A172 (cell line): ENCODE measurements at places on chromosomes 16 and 17.

DNA sequence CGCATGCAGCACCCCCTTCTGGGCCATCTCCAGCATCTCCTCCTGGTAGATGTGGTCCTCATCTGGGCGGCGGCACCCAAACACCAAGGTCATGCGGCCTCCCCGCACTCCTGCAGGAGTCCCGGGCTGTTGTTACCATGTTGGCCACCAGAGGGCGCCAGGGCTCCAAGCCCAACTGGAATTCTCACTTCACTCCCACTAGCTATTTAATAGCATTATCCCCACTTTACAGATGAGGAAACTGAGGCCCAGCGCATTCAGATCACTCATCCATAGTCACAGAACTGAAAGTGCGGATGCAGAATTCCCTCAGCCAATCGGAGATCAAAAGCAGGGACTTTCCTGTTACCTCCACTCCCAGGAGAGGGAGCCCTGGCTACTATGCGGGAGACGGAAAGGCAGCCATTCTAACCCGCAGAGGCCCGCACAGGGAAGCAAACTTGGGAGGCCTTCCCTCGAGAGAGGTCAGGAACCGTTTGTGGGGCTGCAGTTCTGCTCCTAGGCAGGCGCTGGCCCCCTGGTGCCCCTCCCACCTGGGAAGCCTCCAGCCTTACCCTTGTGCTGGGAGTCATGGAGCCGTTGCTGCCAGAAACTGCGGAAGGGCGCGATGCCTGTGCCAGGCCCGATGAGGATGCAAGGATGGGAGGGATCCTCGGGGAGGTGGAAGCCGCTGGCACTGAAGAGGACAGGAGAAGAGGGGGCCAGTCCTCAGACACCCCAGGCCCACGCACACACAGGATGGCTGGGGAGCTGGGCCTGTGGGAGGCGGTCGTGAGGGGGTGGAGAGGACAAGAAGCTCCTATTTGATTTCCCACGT lies 40.1 kb downstream of the NOS2 start:
- peak; percentile 43 for DNase-seq

DNA sequence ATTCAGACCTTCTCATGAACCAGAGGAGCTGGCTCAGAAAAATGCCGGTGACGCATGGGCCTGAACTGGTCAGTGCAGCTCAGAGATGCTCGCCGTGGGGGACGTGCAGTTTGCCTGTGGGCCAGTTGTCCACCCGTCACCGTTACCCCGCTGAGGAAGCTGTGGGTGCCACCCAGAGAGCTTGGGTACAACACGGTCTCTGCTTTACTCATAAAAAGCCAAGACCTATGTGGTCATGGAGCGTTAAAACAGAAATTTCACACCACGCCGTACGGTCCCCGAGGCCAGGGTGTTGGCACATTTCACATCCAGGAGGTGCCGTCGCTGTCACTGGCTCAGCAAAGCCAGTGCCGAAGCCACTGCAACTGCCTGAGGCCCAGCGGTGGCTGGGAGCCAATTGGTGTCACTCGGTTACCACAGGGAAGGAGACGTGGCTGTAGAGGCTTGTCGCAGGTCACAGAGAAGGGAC lies 120.9 kb downstream of the METRNL start:
- no peak for DNase-seq

DNA sequence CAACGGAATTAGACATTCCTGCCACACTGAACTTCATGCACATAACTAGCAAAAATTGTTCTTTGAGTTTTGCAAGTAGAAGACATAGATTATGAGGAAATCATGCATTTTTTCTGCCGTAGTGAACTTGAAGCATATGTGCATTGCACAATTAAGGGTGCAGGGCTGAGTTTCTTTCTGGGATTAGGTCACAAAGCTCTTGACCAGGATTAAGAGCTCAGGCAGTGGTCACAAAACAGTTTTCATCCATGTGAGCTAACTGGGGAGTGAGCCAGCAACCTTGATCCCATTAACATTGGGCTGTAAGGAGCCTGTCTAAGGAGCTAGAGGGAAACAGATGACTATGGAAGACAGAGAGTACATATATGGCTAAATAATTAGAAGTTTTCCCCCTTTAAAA lies 143.7 kb downstream of the PMP22 start:
- DNase-seq, result no peak

- DNase-seq, result peak; percentile 89
Observed at GRCh38 chr17:48002266-48002915, 31.5 kb downstream of the CDK5RAP3 start.

DNA sequence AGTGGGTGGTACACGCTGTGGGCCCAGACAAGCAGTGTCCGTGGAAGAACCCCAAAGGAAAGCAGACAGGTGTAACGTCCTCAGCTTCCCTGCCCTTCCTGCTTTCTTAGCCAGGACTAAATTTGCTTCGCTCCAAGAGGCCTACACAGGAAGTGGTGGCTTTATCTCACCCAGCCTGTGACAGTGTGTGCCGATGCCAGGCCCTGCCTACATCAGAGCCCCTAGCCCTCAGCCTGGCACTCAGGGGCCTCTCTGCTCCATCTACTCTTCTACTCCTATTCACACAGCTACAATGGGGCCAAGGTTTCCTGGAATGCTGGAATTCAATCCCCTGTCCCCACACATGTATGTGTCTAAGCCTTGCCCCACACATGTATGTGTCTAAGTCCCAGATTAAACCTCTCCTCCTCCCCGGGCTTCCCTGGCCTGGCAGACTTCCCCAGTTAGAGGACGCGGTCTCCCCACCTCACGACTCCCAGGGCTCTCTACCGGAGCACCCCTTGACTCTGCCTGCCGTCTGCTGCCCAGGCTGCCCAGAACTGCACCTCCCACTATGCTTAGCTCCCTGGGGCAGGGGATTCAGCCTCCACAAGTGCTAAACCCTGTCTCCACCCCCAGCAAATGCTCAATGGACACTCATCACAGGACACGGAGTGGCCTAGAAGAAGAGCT lies 8.2 kb downstream of the PGAP3 start:
- DNase-seq, result no peak

- DNase-seq, result peak; percentile 83
Observed at GRCh38 chr17:28547623-28548416, 4.6 kb downstream of the UNC119 start.

- DNase-seq, result no peak
Observed at GRCh38 chr17:39818358-39819000, 45.6 kb downstream of the IKZF3 start.

DNA sequence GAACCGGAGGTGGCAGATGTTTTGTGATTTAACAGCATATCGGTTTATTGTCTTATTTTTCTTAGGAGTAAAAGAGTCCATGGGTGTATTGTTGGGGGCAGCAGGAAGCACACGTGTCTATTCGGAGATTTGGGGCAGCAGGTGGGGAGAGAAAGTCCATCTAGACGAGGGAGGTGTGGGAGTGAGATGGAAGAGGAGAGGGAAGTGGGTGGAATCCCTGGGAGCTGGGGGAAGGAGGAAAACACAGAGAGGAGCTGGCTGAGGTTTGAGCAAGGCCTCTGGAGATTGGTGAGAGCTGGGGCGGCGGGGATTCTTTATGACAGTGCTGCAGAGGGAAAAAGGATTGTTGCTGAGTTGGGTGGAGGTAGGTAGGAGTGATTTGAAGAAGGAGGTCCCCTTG lies 72.1 kb downstream of the PRKCB start:
- DNase-seq, result no peak

DNA sequence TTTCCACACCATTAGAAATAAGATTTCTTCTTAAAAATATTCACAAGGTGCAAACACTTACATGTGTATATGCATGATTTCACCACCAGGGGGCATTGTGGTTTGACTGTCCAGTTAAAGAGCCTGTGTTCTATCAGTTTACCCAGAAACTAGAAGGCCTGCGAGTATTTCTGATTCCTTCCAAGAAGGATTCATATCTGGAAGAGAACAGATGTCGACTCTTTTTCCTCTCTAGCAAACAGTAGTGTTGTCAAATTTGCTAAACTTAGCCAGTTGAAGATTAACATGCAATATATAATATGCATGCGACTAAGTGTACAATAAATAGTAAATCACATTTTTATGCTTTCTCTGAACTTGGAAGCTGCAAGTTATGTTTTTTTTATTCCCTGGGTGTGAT lies 404.1 kb downstream of the WWOX start:
- DNase-seq, result peak; percentile 5

- DNase-seq, result no peak
Observed at GRCh38 chr16:89653656-89654295, 3.7 kb downstream of the CHMP1A start.

- DNase-seq, result no peak
Observed at GRCh38 chr16:88300463-88300835, 82.3 kb upstream of the ZNF469 start.

DNA sequence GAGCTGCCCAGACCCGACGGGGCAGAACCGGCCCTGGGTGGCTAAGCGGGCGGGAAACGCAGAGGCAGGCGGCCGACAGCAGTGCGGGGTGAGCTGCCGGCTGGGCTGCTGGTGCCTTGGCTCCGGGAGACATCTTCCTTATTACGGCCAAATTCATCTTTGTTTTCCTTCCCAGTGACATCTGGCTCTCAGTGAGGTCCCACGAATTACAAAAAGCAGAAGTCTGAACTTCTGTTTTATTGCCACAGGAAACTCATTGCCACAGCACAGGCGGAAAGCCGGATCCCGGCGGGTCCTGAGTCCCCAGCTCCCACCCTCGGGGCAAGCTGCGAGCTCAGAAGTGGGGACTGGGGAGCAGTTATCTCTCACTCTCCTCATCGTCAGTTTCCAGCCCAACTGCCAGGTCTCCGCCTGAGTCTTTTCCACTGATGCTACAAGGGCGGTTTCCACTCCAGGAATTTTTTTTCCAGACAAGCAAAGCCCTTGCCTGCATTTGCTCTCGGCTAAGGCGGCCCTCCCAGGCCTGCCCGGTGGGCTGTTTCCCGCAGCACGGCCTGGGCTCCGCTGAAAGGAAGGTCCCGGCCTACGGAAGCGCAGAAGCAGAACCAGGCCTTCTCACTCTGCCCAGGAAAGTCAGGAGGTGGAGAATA lies 40.3 kb downstream of the CBFA2T3 start:
- no peak for DNase-seq

DNA sequence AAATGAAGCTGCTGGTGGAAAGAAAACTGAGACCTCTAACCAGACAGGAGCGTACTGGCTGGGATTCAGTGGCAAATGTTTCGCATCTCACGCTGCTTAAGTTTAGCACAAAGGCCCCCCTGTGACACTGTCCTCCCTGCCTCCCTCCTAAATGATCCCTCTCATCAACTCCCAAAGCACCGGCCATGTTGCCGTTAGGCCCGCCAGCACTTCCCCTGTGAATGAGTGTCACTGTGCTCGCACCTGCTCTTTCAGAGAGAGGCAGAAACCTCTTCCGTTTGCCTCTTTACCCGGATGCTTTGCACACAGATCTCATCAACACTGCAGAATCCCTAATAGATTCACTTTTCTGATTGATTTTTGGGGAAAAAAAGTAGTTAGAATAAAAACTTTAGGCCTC lies 26.5 kb downstream of the MBTPS1 start:
- no peak for DNase-seq

- DNase-seq, result no peak
Observed at GRCh38 chr17:42566215-42566882, 551 bp upstream of the MLX start.

GRCh38 chr17:17107891-17108431 lies 65.7 kb downstream of the MPRIP start:
- peak; percentile 23 for DNase-seq
